HTR-8/SVneo (cell line): ENCODE measurements at places on chromosomes 2 and 18.

GRCh38 chr18:45456090-45457021 lies 158.9 kb upstream of the SLC14A2 start:
- DNase-seq, result no peak

DNA sequence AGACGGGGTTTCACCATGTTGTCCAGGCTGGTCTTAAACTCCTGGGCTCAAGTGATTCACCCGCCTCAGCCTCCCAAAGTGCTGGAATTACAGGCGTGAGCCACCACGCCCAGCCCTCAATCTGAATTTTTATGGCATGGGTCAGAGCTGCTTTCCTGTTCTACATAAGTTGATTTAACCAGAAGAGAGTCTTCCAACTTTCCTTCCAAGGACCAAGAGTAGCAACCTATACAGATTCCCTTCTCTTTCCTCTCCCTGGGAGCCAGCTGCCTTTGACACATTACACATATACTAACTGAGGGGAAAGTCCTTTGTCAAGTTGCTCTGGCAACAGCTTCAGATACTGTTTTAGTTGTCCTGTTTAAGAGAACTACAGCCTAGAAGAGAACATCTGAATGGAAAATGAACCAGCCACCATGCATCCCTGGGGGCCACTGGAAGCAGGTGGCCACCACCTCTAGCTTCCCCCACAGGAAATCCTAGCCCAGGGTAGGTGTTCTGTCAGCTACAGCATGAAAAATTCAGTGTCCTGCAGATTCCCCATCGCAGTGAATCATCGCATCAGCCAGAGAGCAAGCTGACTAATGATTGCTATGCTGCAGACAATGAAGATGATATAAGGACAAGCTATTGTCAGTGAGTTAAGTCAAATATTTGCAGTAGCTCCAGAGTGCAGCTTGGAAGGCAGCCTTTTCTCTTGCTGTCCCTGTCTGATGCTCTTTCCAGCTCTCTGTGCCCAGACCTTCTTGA lies 62.9 kb downstream of the POMC start:
- peak; percentile 83 for DNase-seq

- DNase-seq, result no peak
Measured at GRCh38 chr2:231334179-231334930, 61.2 kb upstream of the B3GNT7 start.

DNA sequence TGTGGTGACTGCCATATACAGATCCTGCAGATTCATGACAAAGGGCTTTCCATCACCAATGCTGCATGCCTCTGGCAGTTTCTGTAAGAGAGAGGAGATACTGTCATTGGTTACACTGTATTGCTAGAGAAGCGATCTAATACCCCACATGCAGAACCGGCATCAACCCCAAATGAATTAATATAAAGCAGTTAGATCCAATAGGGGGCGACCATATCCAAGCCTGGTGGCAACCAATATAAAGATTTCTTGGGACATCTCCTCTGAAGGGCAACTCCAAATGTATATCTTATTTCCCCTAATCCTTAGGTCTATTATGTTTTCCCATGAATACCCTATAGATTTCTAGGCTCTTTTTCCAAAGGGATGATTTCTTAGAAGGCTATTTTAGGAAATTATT lies 17.4 kb upstream of the IHH start:
- DNase-seq, result no peak

DNA sequence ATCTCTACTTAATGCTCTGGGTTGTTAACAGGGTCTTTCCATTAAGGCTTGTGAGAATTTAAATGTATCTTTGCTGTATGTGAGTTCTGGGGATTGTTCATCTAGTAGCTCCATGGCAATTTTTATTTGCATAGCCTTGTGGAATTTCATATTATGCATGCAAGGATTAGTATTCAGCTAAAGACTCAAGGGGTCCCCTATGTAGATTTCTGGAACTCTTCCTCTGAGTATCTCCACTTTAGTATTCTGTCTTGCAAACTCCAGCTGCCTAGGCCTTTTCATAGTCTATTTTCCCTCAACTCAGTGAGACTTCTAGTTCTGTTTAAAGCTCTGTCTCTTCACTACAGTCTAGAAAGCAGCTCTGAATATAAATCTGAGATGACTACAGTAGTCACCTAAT lies 304.6 kb upstream of the REV1 start:
- DNase-seq, result no peak

- DNase-seq, result no peak
Measured at GRCh38 chr2:1965726-1966125, 221.4 kb upstream of the PXDN start.

DNA sequence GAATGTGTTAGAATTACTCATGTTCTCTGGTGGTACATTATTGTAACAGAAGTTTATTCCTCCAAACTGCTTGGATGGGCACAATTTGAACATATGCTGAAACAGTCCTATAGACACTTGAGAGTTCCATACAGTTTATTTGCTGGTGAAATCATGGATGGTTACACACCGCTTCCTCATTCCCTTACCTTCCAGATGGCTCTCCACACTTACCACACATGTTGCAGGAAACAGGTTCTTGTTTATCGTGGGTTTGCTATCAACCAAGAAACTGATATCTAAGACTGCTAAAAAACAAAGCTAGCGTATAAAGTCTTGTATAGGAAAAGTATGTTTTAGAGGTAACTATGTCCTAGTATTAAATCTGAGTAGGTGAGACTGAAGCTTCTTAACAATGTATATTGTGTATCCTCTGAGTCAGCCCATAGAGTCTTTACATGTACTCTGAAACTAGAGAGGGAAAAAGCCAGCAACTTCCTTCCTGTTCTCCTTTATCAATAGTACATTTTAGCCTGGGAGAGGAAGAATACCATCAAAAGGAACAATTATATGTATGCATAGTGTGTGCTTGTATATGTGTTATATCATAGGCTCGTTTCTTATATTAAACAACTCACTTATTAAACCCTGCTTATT lies 313.1 kb downstream of the PLCL1 start:
- DNase-seq, result no peak
